ENCODE measurements at places on chromosomes 5 and 9. TPM values are rescaled to one million over a fixed set of nuclear protein-coding genes. Genes with fewer than 3 reads are reported as not detected.
A peak's percentile ranks its signal among the peaks of the same experiment; 100 is the strongest.

Gene TLR4
- total RNA-seq, result 71.2 TPM

Gene AK1
- 23.6 TPM for total RNA-seq

DNA sequence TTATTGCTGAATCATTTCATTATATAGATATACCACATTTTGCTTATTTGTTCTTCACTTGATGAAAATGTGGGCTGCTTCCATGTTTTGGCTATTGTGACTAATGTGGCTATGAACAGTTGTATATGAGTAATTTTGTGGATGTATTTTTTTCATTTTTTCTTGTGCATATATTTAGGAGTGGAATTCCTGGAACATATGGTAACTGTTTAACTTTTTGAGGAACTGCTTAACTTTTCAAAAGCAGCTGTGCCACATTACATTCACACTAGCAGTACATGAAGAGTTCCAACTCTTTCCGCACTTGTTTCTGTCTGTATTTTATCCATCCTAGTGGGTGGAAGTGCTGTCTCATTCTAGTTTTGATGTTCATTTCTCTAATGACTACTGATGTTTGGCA, 67.8 kb downstream of the JAK2 start:
- no peaks in the 10 kb centered on the region for H3K4me1 ChIP-seq
- H3K4me3 ChIP-seq, result no peak overlapping the region
- DNase-seq, result no peak
- H3K27me3 ChIP-seq, result no peaks in the 10 kb centered on the region

DNA sequence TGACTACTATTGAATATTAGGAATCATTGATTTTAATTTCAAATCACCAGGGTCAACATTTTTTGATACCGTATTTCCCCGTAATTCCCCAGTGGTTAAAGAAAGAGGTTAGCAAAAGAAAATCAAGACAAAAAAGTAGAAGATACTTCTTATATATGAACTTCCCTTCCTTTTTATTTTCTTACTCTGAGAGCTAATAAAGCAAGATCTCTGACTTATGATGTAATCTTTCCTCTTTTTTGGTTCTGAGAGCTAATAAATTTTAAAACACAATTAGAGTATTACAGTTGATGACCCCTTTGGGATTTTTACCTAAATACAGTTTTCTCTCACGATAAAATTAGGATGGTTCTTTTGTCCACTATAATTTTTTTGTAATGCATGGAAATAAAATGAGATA, 9.2 kb upstream of the FYB1 start:
- DNase-seq, result no peak
- no peak overlapping the region for H3K4me3 ChIP-seq
- H3K36me3 ChIP-seq, result no peaks in the 10 kb centered on the region
- no peak overlapping the region for H3K27ac ChIP-seq
- no peaks in the 10 kb centered on the region for H3K27me3 ChIP-seq
- H3K4me1 ChIP-seq, result no peaks in the 10 kb centered on the region

GRCh38 chr9:128685636-128686489, 3.2 kb upstream of the SET start:
- no peaks in the 10 kb centered on the region for H3K27me3 ChIP-seq
- peak overlapping the region; percentile 93 for H3K27ac ChIP-seq
- no peaks in the 10 kb centered on the region for H3K36me3 ChIP-seq
- peaks cover 16% of the 10 kb centered on the region for H3K4me1 ChIP-seq
- H3K4me3 ChIP-seq, result no peak overlapping the region

Gene LHX3
- total RNA-seq, result not detected

DNA sequence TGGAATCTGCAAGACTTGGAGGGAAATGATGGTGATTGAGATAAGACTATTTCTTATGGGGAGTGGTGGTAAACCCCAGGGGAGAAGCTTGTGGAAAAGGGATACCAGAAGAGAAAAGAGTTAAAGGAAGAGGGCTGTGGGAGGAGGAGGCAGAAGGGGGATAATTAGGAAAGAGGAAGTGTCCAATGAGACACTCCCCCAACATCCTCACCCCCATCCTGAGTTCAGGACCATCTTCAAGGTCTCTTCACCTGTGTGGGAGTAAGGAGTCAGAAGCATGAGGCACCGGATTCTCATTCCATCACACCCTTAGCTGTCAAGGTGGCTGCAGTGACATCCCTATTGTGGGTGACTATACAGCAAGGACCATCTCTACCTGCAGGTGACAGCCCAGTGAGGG, 106.6 kb upstream of the POC5 start:
- DNase-seq, result no peak
- H3K4me3 ChIP-seq, result no peak overlapping the region
- no peaks in the 10 kb centered on the region for H3K36me3 ChIP-seq
- no peaks in the 10 kb centered on the region for H3K27me3 ChIP-seq
- H3K4me1 ChIP-seq, result no peaks in the 10 kb centered on the region
- no peak overlapping the region for H3K27ac ChIP-seq

Gene PCDHA1
- not detected for total RNA-seq

DNA sequence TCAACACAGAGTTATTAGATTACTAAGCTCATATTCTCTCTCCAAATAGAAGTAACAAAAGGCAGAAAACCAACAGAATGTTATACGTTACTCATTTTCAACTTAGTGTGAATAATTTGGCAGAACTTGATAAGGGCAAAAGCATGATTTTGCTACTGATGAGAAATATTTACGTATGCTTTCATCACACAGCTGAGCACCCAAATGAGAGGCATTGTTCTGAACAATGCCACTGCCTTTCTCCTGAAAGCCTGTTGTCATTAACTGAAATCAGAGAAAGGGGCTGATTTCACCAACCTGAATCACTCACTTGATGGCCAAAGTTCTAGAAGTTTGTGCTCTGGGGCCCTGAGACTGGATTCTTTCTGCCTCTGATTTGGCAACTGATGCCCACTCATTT, 367.5 kb upstream of the PTGER4 start:
- no peaks in the 10 kb centered on the region for H3K4me1 ChIP-seq
- no peak for DNase-seq
- no peaks in the 10 kb centered on the region for H3K36me3 ChIP-seq
- no peaks in the 10 kb centered on the region for H3K27me3 ChIP-seq
- no peak overlapping the region for H3K27ac ChIP-seq

Gene NEUROG1
- total RNA-seq, result not detected

DNA sequence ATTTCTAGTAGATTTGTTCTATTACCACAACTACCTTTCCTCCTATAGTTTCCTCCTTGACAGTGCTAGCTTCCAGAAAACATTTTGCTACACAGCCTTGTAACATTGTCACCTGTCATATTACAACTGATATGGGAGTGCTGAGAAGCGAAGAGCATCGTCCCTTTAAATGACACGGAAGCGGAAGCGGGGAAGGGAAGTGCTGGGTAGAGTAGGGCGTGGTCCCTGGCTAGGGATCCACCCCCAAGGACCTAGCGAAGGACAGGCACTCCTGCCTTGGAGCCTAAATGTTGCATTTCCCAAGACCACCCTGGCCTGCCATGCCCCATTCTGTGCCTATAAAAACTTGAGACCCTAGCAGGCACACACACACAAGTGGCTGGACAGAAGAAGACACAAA, 57.4 kb upstream of the RANBP6 start:
- H3K36me3 ChIP-seq, result no peaks in the 10 kb centered on the region
- H3K27ac ChIP-seq, result no peak overlapping the region
- no peaks in the 10 kb centered on the region for H3K4me1 ChIP-seq
- no peak for DNase-seq

DNA sequence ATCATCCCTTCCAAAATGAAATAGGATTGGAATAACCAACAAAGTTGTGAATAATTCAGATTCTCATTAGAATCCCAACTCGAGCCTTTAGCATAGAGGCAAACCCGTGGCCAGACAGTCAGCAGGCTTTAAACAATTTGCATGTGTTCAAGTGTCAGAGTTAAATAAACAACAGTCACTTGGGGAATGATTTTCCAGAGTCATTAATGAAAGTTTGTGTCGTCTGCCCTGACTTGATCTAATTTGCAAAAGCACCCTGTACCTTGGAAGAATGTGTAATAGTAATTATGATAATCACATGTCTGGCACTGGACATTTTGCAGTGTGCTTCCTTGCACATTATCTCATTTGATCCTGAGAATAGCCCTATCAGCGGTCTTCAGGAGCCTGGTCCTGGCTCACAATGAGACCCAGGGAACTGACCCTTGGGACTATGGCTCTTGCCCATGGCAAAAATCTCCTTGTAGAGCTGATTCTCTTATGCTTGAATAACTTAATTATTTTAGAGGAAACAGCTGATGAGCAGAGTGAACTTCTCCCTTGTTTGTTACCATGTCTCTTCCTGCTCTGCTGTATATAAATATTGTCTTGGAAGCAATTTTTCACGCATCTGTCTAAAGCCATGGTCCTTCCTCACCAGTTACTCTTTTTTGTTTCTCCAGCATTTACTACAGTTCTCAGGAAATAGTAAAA, 272.7 kb downstream of the NR3C1 start:
- H3K27me3 ChIP-seq, result no peaks in the 10 kb centered on the region
- no peaks in the 10 kb centered on the region for H3K36me3 ChIP-seq
- H3K4me1 ChIP-seq, result no peaks in the 10 kb centered on the region
- no peak overlapping the region for H3K27ac ChIP-seq

- H3K4me1 ChIP-seq, result no peaks in the 10 kb centered on the region
- H3K36me3 ChIP-seq, result no peaks in the 10 kb centered on the region
- no peak for DNase-seq
Observed at GRCh38 chr9:91967259-91967658, 17.2 kb upstream of the ROR2 start.

DNA sequence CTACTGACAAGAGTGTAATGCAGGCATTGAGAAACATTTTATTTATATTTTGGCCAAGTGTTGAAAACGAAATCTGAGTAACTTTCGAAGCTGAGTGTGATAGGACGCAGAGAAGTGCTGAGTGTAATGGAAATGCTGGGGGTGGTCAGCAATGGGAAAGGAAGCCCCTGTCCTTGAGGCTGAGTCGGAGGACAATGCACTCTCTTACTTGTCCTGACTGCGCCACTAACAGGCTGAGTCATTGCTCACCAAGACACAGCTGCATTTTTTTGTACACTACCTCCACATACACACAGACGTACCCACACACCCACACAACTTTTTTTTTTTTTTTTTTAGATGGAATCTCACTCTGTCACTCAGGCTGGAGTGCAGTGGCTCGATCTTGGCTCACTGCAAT, 637.7 kb downstream of the SLCO4C1 start:
- no peaks in the 10 kb centered on the region for H3K36me3 ChIP-seq
- H3K4me3 ChIP-seq, result no peak overlapping the region
- H3K27ac ChIP-seq, result no peak overlapping the region
- no peaks in the 10 kb centered on the region for H3K27me3 ChIP-seq

GRCh38 chr5:13553896-13554295, 390.6 kb downstream of the DNAH5 start:
- H3K36me3 ChIP-seq, result no peaks in the 10 kb centered on the region
- no peak overlapping the region for H3K4me3 ChIP-seq
- no peaks in the 10 kb centered on the region for H3K4me1 ChIP-seq
- no peaks in the 10 kb centered on the region for H3K27me3 ChIP-seq
- H3K27ac ChIP-seq, result no peak overlapping the region

Gene SGCD
- 3.1 TPM for total RNA-seq

Gene PRSS3
- total RNA-seq, result not detected

Gene CCNH
- 146 TPM for total RNA-seq

Gene OCLN
- total RNA-seq, result 35.7 TPM

Gene THOC3
- total RNA-seq, result 20.5 TPM

DNA sequence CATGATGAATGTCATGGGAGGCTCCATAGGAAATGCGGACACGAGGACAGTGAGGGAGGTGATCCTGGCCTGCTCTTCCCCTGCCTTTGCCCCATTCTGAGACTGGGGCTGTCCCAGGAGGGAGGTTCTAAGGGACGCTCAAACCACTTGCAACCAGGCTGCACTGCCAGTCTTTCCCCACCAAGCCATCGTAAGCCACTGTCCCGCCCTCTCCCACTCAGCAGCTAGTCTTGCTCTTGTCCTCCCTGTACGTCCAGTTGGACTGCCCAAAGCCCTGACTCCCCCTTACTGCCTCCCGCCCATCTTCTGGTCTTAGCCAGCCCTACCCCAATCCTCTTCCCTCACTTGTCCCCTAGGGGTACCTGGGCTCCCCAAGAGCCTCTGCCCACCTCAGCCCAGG, 115.7 kb downstream of the FSTL4 start:
- no peaks in the 10 kb centered on the region for H3K4me1 ChIP-seq
- no peaks in the 10 kb centered on the region for H3K36me3 ChIP-seq
- H3K27me3 ChIP-seq, result no peaks in the 10 kb centered on the region
- H3K4me3 ChIP-seq, result no peak overlapping the region

DNA sequence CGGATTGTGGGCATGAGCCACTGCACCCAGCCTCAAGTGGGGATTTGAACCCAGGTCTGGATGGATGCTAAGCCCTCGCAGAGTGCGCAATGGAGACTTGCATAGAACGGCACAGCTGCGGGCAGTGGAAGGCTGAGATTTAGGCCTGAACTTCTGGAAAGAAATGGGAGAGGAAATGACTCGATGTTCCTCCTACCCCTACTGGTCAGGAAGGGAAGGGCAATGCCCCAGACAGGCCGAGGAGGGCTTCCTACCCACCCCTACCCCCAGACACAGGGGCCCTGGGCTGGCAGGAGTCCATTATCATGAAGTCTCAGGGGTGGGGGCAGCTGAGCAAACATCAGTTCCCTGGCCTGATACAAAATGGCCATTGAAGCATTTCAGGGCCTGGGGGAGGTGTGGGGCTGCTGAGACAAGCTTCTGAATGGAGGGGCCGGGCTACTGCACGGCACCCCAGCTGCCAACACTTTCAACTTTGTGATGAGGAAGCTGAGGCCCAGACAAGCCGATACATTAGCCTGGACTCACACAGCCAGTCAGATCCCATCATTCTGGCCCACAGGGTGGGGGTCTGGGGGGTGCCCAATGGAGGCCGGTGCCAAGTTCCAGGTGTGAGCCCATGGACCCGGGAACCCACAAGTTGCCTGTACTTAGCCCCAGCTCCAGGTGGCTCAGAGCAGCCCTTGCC, 13.5 kb upstream of the WDR38 start:
- H3K36me3 ChIP-seq, result no peaks in the 10 kb centered on the region
- H3K27ac ChIP-seq, result no peak overlapping the region
- H3K4me1 ChIP-seq, result no peaks in the 10 kb centered on the region
- DNase-seq, result no peak
- no peak overlapping the region for H3K4me3 ChIP-seq

DNA sequence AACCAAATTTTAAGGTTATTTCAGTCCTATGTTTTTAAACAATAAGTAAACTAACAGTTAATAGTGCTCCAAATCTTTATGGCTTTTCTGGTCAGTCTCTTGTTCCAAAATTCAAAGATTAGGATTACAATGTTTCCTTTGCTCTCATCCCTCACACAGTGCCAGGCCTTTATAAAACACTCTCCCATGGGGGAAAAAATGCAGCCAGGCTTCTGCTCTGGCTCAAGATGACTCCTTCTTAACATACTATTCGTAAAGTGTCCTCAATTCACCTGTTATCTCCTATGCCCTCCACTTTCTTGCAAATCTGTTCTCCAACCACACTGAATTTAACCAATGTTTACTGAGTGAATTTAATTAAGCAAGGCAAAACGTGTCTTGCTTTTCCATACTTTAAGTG, 1.4 kb downstream of the CEP120 start:
- DNase-seq, result no peak
- no peak overlapping the region for H3K27ac ChIP-seq
- no peaks in the 10 kb centered on the region for H3K4me1 ChIP-seq
- H3K27me3 ChIP-seq, result no peaks in the 10 kb centered on the region
- H3K4me3 ChIP-seq, result peak overlapping the region; percentile 87

Measured in breast epithelium (tissue), 4 donors.